Stimulated activated effector memory CD8-positive, alpha-beta T cell treated with anti-CD3 and anti-CD28 coated beads, Interleukin-12 subunit alpha, Interleukin-12 subunit beta, amount 100 ng/mL, for 72 hours (primary cell): ENCODE measurements at places on chromosomes 16 and 17.

GRCh38 chr17:15920758-15921239 is 24.1 kb upstream of the ADORA2B start:
- DNase-seq = no peak

GRCh38 chr16:57373117-57373947 is 1.0 kb downstream of the CX3CL1 start:
- no peak for DNase-seq

DNA sequence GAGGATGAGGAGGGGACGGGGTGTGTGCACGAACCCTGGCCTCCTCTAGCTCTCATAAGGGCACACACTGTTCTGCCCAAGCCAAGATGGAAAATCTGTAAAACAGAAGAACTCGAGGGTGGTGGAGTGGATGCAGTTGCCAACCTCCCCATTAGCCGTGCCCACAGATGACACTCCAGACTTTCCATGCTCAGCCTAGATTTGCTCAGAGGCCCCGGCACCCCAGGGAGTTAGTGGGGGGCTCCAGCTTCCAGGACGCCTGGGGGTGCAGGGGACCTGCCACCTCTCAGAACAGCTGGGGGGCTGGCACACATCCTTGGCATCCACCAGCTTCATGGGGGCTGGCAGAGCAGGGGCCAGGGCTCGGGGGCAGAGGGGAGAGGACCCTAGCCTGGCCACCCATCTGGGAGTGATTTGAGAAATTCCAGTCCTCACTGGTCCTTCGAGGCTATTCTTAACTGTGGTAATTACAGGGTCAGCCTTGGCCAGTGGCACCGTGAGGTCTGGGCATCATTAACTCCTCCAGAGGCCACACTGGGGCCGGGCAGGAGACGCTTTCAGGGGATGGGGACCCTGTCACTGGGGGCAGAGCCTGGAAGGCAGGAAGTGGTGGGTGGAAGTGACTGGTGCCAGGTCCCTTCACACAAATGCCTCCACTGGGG is 14.3 kb downstream of the VASN start:
- no peak for DNase-seq

DNA sequence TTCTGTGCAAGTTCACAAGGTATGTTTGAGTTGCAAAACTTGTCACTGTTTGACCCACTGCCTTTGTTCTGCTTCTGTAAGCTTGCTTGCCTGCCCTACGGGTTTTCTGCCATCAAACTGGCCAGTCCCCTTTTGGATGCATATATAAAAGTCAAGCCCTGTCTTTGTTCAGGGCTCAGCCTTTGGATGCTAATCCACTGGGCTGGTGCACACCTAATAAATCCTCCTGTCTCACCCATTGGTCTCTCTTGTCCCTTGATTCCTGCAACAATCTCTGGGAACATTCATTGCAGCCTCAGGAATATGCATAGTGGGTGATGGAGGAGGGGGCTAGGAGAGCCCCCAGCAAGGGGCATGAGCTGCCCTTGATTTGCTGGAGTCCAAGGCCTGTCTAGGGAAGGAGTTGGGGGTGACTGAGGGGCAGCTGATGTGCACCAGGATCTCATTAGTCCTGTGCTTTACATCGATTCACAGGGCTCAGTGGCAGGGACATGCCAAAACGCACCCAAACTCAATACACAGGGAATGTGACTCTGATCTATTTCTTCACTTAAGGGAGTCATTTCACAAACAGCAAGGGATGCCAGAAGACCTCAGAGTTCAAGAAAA is 225.4 kb upstream of the NLRP1 start:
- DNase-seq = no peak

GRCh38 chr17:53538129-53538617 is 284.6 kb upstream of the KIF2B start:
- DNase-seq = no peak

- DNase-seq = no peak
Measured at GRCh38 chr17:35984140-35984539, 2.4 kb downstream of the CCL14 start.
